ENCODE measurements at places on chromosomes 1 and 21.

- no peak for DNase-seq
These were observed 24.6 kb downstream of the LRRC41 start for GRCh38 chr1:46278807-46279206.

DNA sequence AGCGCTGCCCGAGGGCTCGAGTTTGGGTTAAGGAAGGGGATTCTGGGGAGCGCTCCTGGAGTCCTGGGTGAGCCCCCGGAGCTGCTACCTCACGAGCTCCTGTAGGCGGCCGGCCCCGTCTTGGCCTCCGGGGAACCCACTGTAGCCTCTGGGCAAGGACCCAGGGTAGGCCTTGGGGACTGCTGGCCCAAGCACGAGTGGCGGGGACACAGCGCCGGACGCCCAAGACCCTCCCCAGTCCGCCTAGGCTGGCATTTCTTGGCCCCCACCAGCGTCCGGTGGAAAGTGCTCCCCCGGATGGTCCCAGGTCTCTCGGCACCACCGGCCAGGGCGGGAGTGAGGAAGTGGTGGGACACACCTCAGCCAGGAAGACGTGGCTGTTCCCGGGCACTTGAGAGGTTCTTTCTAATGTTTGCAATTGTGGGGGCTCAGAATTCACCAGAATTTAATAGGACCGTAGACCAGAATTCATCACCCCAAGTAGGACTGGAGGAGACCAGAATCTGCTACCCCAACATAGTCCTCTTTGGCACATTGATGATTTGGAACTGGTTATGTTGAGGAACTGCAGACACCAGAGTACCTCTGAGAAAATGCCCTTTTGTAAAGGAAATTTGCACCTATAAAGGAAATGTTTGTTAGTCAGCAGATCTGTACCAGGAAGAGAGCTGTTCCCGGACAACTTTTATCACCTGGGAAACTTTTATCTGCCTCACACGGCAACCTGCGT, 622 bp upstream of the TMPRSS2 start:
- DNase-seq: no peak

- DNase-seq: no peak
These were observed 90.1 kb downstream of the TNFSF18 start for GRCh38 chr1:172960454-172961208.

- no peak for DNase-seq
These were observed 145.0 kb upstream of the C21orf91 start for GRCh38 chr21:17964199-17964598.

- no peak for DNase-seq
These were observed 30.3 kb downstream of the GALNT2 start for GRCh38 chr1:230097370-230097769.

DNA sequence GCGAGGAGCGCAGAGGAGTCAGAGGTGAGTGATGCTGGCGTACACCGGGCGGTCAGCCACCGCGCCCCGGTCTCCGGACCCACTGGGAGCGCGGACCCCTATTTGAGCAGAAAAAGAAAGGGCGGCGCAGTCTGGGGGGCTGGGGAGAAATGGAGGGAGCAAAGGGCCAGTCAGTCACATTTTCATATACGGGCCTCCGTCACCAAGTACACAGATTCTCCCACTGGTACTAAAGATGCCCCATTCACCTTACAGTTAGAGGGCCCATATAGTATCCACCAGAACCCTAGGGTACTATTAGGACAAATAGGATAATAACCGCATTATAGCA, 573 bp downstream of the C2CD4D start:
- DNase-seq: no peak

GRCh38 chr1:230167419-230167852, 100.4 kb downstream of the GALNT2 start:
- DNase-seq: peak; percentile 56

DNA sequence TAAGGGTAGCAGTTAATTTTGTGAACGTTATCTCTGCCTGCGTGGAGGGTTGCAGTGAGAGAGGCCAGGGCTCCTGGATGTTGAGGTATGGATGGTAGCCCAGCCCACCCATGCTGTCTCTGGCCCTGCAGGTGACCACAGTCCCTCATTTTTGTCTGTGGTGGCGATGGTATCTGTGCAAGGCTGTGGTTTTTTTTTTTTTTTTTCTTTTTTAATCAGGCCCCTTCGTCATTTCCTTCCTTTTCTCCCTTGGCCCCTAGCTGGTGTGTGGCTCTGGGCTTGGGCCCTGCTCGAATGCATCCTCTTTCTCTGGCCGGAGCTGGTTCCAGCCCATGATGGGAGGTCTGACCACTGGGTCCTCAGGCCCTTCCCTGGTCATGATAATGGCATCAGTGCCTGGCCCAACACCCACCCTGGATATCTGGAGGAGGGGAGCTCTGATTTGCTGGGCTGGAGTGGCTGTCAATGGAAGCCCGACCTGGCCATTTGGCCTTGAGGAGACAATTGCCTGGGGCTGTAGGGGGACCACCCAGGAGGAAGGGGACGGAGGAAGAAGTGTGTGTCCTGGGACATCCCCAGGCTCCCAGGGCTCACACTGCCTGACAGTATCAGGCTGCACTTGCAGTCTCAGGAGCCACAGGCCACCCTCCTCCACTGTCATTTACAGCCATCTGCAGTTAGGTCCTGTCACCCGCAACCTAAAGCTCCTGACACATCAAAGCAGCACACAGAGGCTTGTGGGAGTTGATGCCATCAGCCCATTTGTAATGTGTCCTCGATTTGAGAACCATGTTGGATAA, 8.1 kb upstream of the RNF187 start:
- DNase-seq: no peak

GRCh38 chr1:169989246-169989645, 85.2 kb downstream of the KIFAP3 start:
- no peak for DNase-seq

- no peak for DNase-seq
These were observed 283.5 kb downstream of the S1PR1 start for GRCh38 chr1:101520302-101520701.

DNA sequence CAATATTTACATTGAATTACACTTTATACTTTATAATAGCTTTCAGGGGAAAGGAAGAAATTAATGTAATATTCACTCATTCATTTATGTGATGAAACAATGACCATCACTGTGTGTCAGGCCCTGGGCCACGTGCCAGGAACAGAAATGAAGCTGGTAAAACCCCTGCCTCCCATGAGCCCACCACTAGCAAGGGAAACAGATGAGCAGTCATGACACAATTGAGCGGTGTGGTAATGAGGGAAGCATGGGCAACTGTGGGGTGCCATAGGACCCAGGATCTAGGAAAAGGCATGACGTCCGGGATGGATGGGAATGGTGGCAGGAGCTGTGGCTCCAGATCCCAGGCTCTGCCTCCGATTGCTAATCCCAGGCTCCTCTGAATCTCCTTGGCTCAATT, 17.0 kb upstream of the SLC5A9 start:
- no peak for DNase-seq

All from 8988T (cell line).